ENCODE measurements at places on chromosomes 3 and 15.

DNA sequence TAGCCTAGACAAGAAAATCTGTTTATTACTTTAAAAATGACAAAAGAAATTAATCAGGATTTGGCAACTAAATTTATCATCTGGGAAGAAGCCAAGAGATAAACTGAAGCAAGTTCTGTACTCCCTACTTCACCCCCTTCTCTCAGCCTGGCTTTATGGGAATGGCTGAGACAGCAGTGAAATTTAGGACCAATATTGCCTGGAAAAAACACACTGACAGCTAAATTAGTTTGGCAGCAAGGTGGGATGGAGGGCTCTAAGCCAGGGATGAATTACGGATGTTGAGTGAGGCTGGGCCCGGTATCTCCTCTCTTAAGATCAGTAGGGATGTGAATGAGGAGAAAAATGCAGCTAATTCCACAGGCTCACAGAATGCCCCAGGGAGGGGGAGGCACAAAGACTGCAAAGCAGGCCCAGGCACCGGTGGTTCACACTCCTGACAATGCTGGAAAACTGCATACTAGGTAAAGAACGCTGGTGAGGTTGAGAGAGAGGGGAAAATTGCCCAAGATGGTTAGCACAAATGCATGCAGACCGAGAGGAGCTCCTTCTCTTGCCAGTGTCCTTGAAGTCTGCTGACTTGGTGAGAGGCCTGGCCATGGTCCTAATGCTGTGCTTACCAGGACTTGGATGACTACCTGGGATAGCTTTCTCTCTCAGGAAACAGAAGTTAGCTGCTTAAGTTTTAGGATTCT is 89.0 kb downstream of the WDR76 start:
- DNase-seq: no peak
- peaks cover 24% of the 10 kb centered on the region for H3K27me3 ChIP-seq
- no peak overlapping the region for H3K4me3 ChIP-seq
- no peak overlapping the region for H3K27ac ChIP-seq

DNA sequence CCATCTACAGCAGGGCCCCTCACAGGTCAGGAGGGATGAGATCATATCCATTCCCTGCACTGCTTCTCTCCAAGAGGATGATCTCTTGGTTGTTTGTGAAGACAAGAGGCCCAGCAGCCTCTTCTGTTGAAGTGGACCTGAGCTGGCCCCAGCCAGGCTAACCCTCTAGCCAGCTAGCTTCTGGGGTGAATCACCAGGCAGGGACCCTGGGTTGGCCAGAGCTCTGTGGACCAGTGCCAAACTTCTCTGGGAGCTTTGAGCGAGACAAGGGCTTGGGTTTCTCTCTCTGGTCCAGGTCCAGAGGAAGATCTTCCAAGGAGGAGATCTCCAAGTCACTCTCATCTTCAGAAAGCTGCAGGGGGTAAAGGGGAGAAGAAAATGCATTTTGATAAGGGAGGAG is 52.7 kb downstream of the CLDN18 start:
- H3K27me3 ChIP-seq: peaks cover 5% of the 10 kb centered on the region
- H3K36me3 ChIP-seq: no peaks in the 10 kb centered on the region
- no peak overlapping the region for H3K27ac ChIP-seq
- DNase-seq: no peak
- H3K4me1 ChIP-seq: peaks cover 10% of the 10 kb centered on the region
- H3K4me3 ChIP-seq: no peak overlapping the region

DNA sequence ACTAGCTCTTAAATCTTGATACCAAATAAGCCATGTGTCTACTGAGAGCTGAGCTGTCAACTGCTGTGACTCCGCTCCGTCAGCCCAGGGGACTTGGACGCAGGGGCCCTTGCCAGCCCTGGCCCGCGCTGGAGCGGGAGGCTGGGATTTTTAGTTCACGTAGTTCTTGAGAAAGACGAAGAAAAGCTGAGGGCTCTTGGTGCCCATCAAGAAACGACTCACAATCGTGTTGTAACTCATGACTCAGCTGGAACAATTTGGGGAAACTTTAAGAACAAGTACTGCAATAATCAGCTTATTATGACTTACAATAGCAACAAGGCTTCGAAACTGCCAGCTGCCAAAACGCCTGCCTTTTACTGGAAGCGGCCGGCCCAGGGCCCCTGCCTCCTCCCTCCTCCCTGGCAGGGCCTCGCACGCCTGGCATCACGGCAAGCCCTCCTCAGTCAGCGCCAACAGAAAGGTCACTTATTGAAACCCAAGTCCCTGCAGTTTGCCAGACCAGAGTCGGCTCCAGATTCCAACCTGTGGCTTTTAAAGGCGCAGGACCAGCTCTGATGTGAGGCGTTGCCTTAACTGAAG is 60.3 kb downstream of the RGMA start:
- peaks cover 33% of the 10 kb centered on the region for H3K36me3 ChIP-seq
- peak overlapping the region; percentile 51 for H3K27ac ChIP-seq
- DNase-seq: no peak
- no peak overlapping the region for H3K4me3 ChIP-seq
- H3K27me3 ChIP-seq: no peaks in the 10 kb centered on the region

- no peak overlapping the region for H3K4me3 ChIP-seq
- peak; percentile 18 for DNase-seq
- H3K27ac ChIP-seq: no peak overlapping the region
- peaks cover 48% of the 10 kb centered on the region for H3K36me3 ChIP-seq
- H3K4me1 ChIP-seq: peaks cover 14% of the 10 kb centered on the region
- H3K27me3 ChIP-seq: no peaks in the 10 kb centered on the region
These were observed 58.1 kb downstream of the RSRC1 start for GRCh38 chr3:158167737-158168557.

Measured in activated naive CD8-positive, alpha-beta T cell treated with anti-CD3 and anti-CD28 coated beads for 36 hours (primary cell).